Fibroblast of the aortic adventitia (primary cell): ENCODE measurements at places on chromosomes 12 and 14. TPM values are rescaled to one million over a fixed set of nuclear protein-coding genes. Genes with fewer than 3 reads are reported as not detected.

The RNF212B gene
- not detected in 2 replicates for total RNA-seq

The PRKCH gene
- total RNA-seq, result 4.2 and 17.0 TPM in 2 replicates

The KRT74 gene
- not detected in 2 replicates for total RNA-seq

The LMO3 gene
- 3.6 and 12.8 TPM in 2 replicates for total RNA-seq

The SMOC1 gene
- 0.25 and 1.1 TPM in 2 replicates for total RNA-seq

The RBP5 gene
- total RNA-seq, result not detected in 2 replicates

GRCh38 chr12:69406217-69406616 lies 46.7 kb downstream of the YEATS4 start:
- DNase-seq, result no peak

- DNase-seq, result no peak
These were observed 280.0 kb upstream of the CRY1 start for GRCh38 chr12:107373238-107373809.

DNA sequence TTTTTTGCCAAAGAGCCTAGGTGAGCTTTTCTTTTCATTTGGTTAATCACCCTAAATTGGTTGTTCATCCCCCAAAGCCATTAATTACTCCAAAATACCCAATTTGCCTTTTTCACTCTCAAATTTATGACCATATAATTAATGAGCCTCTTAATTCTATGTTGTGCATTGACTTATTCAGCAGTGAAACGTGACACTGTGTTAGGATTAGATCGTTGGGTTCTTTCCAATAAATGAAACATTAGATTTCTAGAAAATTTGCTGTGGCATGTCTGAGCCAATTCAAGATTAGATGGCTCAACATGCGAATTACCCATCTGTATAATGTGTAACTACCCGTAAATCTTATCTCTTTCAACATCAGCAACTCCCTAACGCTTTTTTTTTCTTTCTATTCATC lies 273.4 kb downstream of the BMP4 start:
- no peak for DNase-seq

GRCh38 chr14:105093038-105093430 lies 27.8 kb upstream of the GPR132 start:
- DNase-seq, result peak; percentile 42

DNA sequence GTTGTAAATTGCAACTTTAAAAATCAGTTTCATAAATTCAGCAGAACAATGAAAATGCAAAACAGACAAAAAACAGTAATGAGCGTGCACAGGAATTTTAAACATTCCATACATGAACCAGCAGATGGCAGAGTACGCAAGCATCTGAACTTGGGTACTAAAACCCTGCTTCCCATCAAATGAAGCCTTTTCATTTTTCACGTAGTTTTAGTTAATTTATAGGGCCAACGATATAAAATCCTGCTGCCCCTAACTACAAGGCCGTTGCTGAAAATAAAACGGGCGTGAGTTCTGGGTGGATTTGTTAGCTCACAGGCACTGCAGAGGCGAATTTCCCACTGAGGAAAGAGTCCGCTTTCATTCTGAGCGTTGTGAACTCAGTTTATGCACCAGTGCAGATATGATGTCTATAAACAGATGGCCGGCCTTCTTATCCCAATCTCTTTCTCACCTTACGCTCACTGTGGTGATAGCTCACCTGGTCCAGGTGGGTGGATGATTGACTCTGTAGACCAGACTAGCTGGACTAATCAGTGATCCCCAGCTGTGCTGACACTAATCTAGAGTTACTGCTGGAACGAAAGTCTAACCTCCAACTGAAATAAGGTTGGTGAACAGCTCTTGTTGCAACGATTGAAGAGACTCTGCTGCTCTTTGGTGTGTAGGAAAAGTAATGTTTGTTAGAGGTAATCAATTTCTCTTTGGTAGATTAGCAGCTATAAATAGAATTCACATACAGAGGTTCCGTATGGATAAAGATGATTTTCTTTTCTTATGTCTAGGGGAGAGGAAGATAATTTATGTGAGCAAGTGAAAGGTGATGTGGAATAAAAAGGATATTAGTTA lies 89.2 kb downstream of the PDZRN4 start:
- peak; percentile 56 for DNase-seq

DNA sequence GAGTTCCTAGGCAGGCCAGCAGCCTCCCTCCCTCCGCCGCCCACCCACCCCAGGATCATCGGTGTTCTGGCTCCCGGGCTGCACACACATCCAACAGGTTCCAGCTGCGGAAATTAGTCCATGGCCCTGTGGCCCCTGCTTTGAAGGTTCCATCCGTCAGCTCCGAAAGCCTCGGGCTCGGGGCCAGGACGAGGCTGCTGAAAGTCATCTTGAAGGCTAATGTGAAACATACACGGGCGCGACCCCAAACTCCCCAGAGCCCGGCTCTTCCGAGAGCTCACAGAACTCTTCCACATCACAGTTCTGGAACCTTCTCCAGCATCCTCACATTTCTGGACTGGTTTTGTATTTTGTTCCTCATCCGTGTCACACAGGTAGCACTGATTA lies 19.8 kb downstream of the KDM2B start:
- DNase-seq, result no peak

GRCh38 chr12:127360580-127360979 lies 906.4 kb upstream of the TMEM132C start:
- no peak for DNase-seq

- DNase-seq, result no peak
These were observed 21.3 kb downstream of the TMEM120B start for GRCh38 chr12:121733849-121734248.

DNA sequence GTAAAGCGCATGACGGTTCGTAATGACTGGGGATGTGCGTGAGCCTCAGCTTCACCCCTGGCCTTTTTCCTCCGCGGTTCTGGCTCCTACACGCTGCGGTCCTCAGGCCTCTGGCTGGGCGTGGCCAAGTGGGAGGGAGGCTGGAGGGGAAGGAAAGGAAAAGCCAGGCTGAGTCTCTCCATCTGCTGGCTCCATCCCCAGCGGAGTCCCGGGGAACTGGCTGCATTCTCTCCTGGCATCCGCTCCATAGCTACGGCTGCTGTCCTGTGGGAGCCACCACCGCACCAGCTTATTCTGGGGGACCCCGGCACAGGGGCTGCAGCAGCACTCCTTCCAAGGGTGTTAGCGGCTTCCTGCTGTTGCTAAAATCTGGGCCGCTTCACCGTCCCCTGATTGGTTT lies 68.2 kb upstream of the SLC24A4 start:
- peak; percentile 52 for DNase-seq

DNA sequence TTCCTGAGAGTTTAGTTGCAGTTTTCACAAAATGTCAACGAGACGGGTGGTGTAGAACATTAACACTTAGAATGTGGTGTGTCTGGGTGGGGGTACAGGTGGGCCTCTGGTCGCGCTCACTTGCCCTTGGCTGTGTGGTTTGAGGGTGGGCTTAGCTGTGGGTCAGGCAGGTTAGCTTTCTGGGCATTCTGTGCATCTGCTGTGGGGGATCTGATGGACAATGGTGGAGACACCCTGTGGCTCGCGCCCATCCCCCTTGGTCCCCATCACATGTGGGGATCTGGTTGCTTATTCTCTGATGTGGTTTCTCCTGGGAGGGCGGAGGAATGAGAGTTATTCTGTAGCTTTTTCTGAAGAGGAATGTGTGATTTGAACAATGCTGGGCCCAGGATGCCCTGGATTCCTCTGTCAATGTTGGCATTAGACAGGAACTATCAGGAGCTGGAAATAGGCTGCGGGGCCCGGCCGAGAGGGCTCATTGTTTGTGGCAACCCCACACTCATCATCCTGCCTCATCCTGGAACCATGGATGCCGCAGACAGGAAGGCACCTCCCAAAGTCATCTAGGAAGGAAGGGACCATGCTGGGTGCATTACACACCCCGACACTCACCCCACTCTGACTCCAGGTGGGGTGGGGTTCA lies 101.6 kb downstream of the TSPAN9 start:
- no peak for DNase-seq

DNA sequence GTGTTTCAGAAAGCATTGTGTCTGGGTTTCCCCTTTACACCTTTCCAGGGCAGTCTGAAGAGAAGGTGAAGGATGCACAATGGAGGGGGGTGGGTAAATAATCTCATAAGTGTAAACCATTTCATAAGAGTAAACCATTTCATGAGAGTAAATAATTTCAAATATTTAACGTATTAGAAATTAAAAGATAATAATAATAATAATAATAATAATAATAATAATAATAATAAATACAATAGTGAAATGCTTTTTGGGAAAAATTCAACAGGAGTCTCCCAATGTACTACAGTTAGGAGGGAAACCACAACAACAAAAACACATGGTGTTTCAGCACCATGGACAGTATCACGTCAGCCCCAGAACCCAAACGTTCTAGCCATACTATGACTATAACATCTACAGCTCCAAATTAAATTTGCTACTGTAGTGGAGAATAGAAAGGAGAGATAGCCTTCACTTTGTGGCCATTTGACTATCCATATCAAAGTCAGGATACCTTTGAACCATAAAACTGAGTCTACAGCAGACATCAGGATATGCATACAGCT lies 691.8 kb downstream of the BCL11B start:
- no peak for DNase-seq
